ENCODE measurements at places on chromosomes 13 and 19. TPM values are rescaled to one million over a fixed set of nuclear protein-coding genes. Genes with fewer than 3 reads are reported as not detected.

DNA sequence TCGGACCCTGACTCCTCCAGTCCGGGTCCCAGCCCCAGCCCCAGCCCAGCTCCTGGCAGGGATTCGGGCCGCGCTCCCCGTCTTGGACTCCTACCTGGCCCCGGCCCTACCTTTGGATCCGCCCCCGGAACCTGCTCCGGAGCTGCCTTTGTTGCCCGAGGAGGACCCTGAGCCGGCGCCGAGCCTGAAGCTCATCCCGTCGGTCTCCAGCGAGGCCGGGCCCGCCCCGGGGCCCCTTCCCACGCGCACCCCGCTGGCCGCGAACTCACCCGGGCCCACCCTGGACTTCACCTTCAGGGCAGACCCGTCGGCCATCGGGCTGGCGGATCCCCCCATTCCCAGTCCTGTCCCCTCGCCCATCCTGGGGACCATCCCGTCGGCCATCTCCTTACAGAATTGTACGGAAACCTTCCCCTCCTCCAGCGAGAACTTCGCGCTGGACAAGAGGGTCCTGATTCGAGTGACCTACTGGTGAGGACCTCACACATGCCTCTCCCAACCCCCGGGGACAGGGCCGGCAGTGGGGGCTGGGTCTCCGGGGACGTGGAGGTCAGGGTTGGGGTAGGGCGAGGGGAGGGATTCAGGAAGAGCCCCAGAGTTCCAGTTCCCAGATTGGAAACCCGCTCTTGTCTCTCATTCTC, 732 bp downstream of the SELENOV start:
- DNase-seq = no peak

DNA sequence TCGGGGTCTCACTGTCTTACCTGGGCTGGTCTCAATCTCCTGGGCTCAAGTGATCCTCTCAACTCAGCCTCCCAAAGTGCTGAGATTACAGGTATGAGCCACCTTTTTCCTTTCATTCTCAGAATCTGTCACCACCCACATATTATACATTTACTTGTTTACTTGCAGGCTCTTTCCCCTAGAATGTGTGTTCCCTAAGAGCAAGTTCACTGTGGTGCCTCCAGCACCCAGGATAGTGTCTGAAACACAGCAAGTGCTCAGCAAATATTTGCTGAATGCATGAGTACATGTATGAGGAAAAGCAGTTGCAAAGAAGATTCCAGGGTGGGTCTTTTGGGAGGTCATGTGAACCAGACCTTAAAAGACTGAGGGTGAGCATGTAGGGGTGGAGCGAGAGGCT, 96.8 kb downstream of the RGCC start:
- no peak for DNase-seq

- DNase-seq = peak; percentile 42
Observed at GRCh38 chr19:38057959-38058690, 151.1 kb downstream of the SIPA1L3 start.

DNA sequence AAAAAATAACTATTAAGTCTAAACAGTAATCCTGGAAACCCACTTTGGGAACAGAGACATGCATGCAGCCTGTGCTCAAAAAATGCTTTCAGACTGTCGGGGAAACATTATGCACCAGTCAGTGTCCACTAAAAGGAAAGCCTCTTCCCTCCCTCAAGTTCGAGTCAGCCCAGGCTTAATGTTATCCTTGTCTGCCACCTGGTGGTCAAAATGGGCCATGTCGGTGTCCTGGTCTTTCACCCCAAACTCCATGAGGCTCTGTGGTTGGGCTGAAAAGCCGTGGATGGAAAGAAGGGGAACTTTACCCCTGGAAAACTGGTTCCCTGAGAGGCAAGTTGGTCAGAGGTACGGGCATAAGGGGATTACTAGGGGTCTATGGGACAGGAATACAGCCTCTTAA, 88.4 kb upstream of the ZNF492 start:
- peak; percentile 25 for DNase-seq

- peak; percentile 26 for DNase-seq
Observed at GRCh38 chr19:3665681-3666544, 34.4 kb downstream of the PIP5K1C start.

DNA sequence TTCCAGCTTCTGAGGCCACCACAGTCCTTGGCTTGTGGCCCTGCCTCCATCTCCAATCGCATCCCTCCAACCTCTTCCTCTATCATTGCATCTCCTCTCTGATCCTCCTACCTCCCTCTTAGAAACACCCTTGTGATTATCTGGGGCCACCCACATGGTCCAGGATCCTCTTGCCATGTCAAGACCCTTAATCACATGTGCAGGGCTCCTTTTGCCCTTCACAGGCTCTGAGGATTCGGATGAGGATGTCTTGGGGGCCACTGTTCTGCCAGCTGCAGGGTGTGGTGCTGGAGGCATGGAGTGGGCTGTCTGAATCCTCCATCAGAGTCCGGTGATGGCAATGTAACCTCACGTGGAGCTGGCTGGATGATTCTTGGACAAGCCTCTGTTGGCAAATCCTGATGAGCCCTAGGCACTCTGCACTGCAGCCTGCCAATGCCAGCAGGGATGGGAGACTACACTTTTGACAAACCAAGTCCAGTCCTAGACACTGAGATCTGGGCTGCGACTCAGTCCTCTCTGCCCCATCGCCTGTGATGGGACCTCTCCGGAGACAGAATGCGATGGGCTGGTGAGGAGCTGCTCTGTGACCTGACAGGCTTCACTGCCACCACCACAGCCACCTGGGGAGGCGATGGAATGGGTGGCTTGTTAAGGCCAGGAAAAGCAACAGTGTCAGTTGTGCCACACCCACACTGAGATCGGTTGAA, 61.2 kb downstream of the CCDC70 start:
- DNase-seq = no peak

DNA sequence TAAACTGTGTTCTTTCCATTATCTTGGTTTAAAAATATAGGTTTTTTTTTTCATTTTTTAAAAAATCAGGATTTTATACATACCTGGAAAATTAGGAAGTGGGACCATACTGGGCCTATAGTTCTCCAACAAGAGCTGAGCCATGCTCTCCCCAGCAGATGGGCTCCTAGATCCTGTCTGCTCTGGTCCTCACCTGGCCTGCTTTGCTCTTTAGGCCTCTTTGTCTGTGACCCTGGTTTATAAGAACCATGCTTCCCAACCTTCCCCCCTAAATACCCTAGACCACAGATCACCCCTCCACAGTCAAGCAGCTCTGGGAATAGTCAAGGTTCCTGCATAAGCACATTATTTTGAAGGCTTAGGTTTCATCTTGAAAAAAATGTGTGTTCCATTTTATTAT, 185.0 kb upstream of the TSHZ3 start:
- DNase-seq = no peak

- peak; percentile 93 for DNase-seq
Observed at GRCh38 chr13:110965038-110965754, 50.3 kb upstream of the ANKRD10 start.

DNA sequence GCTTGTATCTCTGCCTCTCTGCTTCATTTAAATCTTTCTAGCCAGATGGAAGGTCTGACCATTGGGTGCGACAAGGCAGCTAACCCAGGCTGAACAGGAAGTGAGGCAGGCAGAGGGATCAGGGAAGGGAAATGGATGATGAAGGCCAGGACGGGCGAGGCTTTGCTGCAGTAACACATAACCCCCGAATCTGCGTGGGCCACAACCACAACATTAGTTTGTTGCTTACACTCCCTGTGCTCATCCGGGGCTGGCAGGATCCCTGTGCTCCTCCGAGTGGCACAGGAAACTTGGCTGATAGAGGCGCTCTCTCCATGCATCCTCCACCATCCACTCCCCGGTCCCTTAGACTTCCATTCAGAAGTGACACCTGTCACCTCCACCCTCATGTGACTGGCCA, 1.1 kb upstream of the FLT3LG start:
- DNase-seq = no peak

GRCh38 chr13:50303963-50304721, 288.9 kb downstream of the KCNRG start:
- no peak for DNase-seq

DNA sequence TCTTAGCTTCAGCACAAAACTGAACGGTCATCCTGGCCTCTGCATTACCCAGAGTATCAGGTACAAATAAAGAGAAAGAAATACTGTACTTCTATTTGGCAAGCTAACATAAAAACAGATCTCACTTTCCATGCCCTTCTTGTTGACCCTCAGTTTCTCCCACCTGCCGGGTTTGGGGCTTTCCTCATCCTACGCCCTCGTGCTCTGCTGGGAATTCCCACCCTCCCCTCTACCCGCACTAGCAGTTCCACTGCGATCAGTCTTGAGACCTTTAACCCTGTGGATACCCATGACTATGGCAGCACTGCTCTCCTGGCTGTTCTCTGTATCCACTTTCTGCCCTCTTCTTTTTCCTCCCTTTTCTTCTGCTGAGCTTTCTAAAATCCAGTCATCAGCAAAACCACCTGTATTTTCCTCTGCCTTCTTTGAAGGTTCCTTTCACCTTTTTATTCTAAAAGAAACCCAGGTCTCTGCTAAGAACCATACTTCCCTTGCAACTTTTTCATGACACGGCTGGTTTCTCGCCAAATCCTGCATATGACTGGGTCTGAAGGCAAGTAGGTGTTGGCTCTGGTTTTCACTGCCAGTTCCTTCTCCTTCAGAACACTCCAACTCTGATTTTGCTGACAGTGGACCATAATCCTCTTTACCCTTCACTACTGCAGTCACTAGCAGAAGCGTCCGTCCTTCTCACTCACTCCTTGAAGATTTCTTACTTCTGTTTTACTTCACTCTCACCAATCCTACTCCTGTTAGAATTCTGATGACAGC, 99.4 kb downstream of the MIPEP start:
- DNase-seq = no peak

DNA sequence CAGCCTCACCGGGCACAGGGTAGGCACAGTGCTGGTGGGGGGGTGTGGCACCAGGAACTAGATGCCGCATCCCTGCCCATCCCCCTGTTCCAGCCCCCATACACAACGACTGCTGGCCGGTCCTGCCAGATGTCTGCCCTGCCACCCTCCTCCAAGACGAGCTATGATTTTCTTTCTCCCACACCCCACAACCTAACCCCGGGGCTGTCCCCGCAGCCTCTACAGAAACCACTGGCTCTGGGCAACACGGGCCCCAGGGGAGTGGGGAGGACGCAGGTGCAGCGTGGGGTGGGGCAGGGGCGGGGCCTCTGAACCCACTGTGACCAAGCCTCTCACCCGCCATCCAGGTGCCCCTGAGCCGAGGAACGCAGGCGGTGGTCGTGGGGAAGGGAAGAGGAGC, 15.5 kb downstream of the PGLS start:
- no peak for DNase-seq

DNA sequence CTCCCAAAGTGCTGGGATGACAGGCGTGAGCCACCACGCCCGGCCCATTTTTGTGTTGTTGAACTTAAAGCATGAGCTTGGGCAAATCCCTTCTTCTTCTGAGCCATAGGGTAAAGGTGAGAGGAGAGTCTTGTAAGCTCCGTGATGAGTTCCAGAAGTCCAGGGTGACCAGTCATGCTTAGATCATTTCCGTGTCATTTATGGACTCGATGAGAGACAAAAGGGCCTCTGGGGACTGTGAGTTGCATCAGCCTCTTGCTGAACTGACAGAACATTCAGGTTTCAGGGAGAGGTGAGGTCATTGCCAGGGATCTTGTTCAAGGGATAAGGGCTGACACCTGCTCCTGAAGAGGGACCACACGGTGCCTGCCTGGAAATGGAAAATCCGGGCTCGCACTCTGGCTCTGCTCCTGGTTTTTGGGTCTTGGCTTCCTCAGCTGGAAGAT, 53.6 kb downstream of the GADD45B start:
- DNase-seq = peak; percentile 70

DNA sequence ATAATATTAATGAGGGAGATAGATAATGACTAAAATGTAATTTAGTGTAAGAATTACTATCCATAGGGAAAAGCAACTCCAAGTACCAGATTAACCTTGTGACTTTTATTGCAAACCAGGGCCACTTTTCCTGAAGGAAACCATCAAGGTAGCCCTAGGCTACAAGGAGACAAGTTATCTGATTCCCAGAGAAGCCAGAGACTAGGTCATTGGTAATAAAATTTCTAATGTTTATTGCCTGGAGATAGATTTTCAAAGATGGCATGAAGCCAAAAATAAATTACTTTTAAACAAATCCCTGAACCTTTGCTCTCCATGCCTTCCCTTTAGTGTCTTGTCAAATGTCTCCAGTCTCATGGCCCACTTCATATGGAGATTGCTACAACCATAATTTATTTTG, 610.1 kb upstream of the SLC10A2 start:
- DNase-seq = no peak

The CYP4F3 gene
- 38.1 TPM for total RNA-seq

The CGB2 gene
- total RNA-seq = not detected

The GPC6 gene
- total RNA-seq = 6.7 TPM

The CCDC61 gene
- 11.1 TPM for total RNA-seq

The UBE2L5 gene
- total RNA-seq = not detected

The PRR19 gene
- total RNA-seq = 3.0 TPM

The KLHL1 gene
- total RNA-seq = not detected

Data from Caki2 (cell line).